ENCODE measurements at places on chromosomes 1 and 21.

- peak; percentile 87 for DNase-seq
Observed at GRCh38 chr1:227437495-227438008, 119.3 kb upstream of the CDC42BPA start.

DNA sequence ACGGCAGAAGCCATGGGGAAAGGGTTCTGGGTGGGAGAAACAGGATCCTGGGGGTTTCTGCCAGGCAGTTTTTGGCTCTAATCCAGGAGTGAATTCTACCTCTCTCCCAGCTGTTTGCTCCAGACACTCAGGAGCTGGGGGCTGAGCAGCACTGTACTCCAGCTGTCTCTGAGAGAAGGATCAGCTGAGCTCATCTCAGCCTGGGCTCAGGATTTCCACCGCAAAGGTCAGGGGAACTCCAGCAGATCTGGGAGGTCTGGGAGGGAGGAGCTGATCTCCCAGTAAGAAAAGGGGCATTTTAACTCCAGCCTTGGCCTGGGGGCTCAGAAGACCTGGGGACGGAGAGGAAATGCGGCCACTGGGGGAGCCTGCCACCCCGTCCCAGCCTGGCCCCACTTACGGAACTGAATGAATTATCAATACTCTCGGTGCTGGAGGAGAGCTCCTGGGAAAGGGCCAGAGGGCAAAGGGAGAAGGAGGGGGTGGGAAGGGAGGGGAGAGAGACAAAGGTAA is 17.3 kb downstream of the PI4KB start:
- no peak for DNase-seq

DNA sequence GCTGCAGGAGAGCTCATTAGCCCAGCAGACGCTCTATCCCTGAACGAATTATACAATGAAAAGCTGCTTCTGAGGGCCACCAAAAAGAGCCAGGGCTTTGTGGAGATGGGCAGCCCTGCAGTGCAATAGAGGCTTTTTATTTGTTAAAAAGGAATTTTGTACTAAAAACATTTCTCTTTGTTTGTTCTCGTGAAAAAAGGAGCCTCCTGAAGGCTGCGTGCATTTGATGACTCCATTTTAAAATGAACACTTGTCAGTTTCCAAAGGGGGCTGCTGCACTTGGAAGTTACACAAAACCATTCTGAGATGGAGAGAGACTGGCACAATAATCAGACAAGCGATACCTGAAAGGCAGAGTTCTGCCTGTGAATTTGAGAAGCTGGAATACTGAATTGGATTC is 202.8 kb downstream of the NTNG1 start:
- DNase-seq: no peak

- no peak for DNase-seq
Observed at GRCh38 chr1:157203166-157203565, 65.0 kb upstream of the ETV3 start.

GRCh38 chr1:180167721-180168467 is 13.2 kb downstream of the QSOX1 start:
- DNase-seq: no peak

DNA sequence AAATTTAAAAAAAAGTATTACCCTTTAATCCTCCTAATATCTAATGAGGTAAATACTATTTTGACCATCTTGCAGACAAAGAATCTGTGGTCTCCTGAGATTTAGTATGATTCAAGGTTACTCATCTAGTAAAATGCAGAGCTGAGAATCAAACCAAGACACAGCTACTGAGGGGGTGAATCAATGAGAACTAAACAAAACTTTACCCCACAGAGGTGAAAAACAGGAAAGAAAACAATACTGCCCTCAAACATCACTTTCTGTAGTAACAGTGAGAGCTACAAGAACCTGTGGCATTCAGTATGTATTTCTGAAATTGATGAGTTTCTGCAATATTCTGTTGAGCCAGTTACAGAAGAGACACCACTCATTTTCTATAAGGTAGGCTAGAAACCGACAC is 85.1 kb downstream of the JAK1 start:
- no peak for DNase-seq
